ENCODE measurements at places on chromosomes 7 and 10. TPM values are rescaled to one million over a fixed set of nuclear protein-coding genes. Genes with fewer than 3 reads are reported as not detected.

DNA sequence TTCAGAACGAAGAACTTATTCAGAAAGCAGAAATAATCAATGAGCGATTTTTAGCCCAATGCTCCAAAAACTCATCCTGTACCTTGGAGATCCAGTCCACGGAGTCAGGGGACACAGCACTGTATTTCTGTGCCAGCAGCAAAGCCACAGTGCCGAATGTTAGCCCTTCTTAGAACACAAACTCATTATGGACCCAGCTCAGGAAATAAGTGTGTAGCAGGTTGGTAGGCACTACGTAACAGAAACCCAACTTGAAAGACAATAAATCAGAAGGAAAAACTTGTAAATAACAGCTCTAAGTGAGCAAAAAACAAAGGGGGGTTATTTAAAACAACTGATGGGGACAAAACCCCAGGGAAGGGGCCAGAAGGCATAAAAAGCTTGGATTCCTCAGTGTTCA, 112.0 kb upstream of the PRSS1 start:
- DNase-seq, result no peak

HUS1 gene
- total RNA-seq, result 48.9 TPM

- no peak for DNase-seq
Observed at GRCh38 chr7:47875998-47876744, 72.1 kb downstream of the PKD1L1 start.

MPP7 gene
- total RNA-seq, result 3.2 TPM

COG5 gene
- total RNA-seq, result 30.3 TPM

GRCh38 chr7:3897430-3898372, 596.6 kb downstream of the SDK1 start:
- DNase-seq, result peak; percentile 40

DNA sequence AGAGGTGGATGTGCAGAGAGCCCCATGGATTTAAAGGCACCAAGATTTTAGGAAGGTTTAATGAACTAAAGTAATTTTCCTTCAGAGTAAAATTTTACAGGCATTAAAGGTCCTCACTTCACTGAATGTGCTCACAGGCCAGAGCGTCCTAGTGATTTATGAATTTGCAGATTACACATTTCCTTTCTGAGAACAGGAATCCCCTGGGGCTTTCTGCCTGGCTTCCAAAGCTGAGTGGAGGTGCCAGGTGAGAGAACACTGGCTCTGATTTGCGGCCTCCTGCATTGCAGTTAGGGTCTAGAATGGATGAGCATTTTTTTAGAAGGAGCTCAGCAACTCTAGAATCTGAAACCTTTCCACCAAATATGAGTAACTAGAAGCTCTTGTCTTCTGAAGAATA, 194.3 kb downstream of the SORCS3 start:
- no peak for DNase-seq

TAS2R41 gene
- not detected for total RNA-seq

DNA sequence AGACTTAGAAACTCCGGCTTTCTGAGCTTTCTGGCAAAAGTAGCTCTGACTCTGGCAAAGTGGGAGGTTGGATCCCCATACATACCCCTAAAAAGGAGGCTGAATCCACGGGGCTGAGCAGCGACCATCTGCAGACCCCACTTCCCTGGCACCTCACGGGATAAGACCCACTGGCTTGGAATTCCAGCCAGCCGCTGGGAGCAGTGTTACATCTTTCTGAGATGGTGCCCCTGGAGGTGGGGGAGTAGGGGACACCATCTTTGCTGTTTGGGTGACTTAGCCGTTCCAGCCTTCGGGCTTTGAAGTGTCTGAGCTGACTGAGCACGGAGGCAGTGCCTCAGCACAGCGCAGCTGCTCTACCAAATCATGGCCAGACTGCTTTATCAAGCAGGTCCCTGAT, 45.0 kb upstream of the GRM3 start:
- DNase-seq, result no peak

GDF2 gene
- total RNA-seq, result not detected

DNA sequence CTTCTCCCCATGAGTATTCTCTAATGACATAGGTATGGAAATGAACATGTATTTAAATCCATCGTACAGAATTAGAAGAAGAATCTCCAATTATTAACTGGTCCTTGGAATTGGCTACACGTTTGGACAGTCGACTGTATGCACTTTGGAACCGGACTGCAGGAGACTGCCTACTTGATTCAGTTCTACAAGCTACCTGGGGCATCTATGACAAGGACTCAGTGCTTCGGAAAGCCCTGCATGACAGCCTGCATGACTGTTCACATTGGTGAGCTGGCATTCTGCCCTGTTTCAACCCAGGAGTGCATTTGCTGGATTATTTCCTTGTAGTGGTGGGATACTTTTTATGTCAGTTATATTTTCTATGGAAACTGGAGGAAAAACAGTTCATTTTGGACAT, 32.2 kb downstream of the ZRANB1 start:
- no peak for DNase-seq

DNA sequence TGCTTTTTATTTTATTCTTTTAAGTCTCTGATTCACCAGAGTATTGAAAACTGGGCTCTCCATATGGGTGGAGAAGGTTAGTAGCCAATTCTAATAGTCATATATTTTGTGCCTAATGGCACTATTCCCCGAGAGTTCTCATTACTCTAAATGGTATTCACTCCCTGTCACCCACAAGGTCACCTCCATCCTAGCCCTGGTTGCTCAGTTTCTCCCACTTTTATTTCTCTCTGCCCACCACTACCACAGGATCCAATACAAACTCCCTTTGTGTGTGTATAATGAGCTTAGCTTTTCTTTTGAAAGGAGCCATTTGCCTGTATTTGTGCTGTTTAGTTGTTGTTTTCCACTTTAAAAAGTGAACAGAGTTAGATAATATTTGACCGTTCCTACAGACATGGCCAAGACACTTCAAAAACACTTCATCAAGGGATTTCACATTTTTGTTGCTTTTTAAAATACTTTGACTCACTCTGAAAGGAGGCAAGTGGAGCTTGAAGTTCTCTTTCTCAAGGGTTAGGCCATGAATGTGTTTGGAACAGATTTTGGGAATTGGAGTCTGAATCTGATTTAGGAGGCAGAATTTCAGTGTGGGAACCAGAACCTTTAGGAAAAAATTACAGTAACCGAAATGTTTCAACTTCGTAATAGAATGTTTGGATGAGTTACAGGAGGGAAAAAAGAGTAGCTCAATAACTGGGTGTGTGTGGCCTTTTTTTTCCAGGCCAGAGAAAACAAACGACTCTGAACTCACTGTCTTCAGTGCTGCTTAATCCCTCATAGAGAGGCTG, 321.3 kb downstream of the BICC1 start:
- no peak for DNase-seq

DNA sequence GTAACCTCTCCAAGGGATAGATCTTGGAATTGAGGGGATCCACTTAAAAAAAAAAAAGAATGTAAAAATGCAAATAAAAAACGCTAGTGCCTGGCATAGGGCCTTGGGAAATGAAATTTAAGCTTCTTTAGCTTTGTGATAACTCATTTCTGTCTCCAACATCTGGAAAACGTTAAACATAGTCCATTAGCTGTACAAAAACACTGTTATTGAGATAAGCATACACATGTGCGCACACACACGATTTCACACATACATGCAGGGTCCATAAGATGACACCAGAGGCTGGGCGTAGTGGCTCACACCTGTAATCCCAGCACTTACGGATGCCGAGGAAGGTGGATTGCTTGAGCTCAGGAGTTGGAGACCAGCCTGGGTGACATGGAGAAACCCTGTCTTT, 13.7 kb upstream of the CUL2 start:
- no peak for DNase-seq

NCF1 gene
- 1.1 TPM for total RNA-seq

DNA sequence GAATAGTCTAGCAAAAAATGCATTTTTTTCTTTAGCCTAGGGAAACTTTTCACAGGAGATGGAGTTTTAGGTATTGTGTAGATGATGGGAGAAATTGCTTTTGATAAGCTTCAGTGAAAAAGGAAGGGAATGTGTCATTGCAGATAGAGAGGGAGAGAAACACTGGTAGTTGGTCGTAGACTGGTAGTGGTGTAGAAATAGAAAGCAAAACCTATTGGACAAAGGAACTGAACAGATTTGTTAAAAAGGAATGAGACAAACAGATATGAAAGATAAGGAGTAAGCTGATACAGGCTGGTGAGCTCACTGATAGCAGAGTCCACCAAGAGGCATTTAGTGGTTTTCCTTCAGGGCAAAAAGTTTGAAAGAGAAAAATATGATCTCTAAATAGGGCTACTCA, 94.3 kb downstream of the ZEB1 start:
- DNase-seq, result no peak

- peak; percentile 26 for DNase-seq
Observed at GRCh38 chr10:103504181-103504783, 10.8 kb downstream of the NEURL1 start.

GRCh38 chr7:43612599-43613589, 30.0 kb downstream of the STK17A start:
- DNase-seq, result no peak

ADCYAP1R1 gene
- not detected for total RNA-seq

SPDYE5 gene
- not detected for total RNA-seq

C7orf33 gene
- total RNA-seq, result not detected

DNA sequence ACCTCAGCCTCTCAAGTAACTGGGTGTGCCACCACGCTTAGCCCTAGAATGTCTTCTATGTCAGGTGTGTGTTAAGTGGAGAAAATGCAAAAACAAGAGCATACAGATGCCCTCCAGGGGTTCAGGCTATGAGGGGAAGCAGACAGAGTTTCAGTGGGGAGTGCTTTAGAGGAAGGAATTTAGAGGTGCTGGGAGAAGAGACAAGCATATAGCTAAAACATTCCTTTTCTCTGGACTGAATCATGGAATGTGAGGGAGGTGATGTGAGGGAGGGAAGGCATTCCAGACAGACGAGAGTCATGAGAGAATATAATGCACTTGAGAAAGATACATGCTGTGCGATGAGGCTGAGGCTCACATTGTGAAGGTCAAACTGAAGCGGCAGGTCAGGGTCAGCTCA, 6.6 kb upstream of the ZNF786 start:
- no peak for DNase-seq

DNA sequence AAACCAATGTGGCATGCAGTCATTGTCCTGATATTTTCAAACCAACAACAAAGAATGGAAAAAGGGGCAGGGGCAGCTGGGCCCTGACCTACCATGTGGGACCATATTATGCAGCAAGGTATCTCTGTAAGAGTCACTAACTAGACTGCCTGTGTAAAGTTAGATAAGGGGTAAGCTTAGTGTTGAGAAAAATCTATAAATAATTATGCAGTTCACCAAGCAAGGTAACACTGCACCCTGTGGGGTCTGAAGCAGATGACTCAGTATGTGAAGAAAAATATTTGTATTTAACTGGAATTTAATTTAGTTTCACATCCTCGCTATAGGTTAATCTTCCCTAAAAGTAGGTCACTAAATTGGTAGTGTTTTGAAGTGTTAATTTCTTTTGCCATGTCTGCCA, 99.3 kb downstream of the PPP1R3A start:
- no peak for DNase-seq

GRCh38 chr10:102900006-102900405, 18.1 kb upstream of the CNNM2 start:
- DNase-seq, result no peak

DNA sequence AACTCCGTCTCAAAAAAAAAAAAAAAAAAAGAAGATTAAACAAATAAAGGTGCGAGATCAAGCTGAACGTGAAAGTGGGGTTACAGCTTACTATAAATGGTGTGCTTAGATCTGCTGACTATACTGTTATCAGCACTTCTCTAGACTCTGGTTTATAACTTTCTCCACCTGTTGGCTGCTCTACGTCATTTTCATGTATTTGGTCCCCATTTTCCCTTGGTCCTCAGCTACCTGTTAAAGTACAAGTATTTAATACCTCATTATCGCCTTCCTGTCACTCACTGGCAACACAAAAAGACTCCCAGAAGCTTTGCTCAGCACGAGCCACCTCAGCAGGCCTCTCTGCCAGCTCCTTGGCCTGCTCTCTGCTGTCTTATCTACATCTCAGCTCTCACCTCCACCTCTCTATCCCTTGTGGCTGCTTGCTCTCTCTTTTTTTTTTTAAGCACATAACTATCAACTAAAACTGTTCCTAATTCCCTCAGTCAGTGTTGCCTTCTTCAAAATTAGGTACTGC, 95.0 kb downstream of the ARMH3 start:
- no peak for DNase-seq

LRRC18 gene
- not detected for total RNA-seq
